Inflammatory macrophage treated with lipopolysaccharide for 1 hour (primary cell): ENCODE measurements at places on chromosomes 5 and 9.

DNA sequence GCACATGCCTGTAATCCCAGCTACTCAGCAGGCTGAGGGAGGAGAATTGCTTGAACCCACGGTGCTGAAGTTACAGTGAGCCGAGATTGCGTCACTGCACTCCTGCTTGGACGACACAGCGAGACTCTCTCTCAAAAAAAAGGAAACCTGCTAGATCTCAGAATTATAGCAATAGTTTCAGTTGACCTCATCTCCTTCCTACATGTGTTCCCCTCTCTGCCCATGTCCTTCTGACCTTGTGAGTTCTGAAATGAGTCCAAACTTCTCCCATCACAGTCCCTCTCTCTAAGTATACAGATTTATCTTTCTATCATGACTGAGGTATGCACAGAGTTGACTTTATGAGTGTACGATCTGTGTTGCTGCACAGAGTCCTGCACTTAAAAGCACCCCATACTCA is 44.6 kb upstream of the SHOC1 start:
- DNase-seq = peak; percentile 62

GRCh38 chr5:39459071-39459470 is 34.3 kb upstream of the DAB2 start:
- no peak for DNase-seq

- DNase-seq = no peak
Observed at GRCh38 chr5:94459915-94460314, 158.5 kb downstream of the KIAA0825 start.

DNA sequence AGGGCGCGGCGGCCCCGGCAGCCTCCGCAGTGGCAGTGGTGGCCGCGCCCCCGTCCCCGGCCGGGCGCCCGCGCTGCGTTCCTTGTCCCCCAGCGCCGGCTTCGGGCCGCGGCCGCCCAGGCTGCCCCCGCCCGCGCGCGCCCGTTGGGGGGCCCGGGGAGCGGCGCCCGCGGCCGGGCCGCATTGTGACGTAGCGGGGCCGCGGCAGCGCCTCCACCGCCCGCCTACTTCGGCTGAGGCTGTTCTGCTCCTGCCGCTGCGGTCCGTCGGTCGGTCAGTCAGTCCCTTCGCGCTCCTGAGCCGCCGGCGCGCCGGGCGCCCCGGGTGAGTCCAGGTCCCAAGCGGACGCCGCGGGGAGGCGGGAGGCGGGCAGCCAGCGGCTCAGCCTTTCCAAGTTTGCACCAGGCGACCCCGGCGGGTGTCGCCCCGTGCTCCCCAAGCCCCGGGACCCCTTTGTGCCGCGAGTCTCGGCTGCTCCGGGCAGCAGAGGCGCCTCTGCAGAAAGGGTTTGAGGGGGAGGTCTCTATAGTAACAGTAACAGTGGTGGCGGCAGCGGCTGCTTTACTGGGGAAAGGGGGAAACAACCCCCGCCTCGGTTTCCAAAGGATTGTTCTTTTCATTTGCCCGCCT is at the start of gene SNCAIP:
TSS of gene SNCAIP (plus strand) at position 277 of the 630 bp plus-strand sequence. CDS start 78,898 bp downstream, outside the sequence.
- no peak for DNase-seq

DNA sequence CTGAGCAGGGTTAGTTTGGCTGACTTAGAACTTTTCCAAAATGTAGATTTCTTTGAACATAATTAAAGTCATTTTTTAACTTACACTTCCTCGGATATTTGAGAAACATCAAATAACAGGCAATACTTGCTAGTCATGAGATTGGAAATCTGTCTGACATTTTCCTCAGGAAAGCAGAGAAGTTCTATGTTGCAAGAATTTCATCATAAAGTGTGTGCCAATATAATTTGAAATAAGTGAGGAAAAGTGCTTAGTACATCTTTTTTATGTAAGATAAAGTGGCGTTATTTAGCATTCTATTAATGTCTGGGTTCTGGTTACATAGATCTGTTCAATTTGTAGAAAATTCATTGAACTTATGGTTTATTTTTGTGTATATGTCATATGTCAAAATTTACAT is 48.7 kb upstream of the C5orf47 start:
- DNase-seq = peak; percentile 95

DNA sequence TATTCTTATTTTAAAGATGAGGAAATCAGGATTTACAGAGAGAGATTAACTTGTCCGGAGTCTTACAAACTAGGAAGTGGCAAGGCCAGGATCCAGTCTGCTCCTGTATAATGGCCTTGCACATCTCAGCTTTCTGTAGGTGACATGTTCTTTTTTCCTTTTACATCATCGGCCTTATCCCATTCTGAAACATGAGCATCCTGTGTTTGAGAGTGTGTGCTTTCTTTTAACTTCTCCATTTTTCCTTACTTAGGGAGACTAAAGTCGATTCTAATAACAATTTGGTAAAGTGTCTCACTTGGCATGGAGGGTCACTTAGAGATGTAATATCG is 214.6 kb downstream of the CD180 start:
- DNase-seq = no peak

DNA sequence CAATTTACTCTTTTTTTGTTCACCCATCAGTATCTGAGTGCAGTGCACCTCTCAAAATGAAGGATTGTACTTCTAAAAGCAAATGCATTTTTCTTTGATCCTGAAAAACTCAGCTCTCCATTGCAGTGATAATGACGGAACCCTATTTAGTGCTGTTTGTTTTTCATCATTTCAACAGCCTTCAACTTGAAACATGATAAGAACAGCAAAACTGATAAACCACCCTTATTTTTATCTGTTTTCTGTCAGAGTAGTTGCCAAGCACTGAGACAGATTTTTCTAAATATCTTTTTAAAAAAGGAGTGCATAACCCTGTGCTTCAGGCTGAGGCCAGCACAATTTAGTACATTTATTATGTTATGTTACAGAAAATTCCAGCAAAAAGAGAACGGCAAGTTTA is 549.8 kb upstream of the DMAC1 start:
- DNase-seq = no peak

- DNase-seq = no peak
Observed at GRCh38 chr9:88229434-88229833, 91.2 kb upstream of the SPATA31C2 start.

DNA sequence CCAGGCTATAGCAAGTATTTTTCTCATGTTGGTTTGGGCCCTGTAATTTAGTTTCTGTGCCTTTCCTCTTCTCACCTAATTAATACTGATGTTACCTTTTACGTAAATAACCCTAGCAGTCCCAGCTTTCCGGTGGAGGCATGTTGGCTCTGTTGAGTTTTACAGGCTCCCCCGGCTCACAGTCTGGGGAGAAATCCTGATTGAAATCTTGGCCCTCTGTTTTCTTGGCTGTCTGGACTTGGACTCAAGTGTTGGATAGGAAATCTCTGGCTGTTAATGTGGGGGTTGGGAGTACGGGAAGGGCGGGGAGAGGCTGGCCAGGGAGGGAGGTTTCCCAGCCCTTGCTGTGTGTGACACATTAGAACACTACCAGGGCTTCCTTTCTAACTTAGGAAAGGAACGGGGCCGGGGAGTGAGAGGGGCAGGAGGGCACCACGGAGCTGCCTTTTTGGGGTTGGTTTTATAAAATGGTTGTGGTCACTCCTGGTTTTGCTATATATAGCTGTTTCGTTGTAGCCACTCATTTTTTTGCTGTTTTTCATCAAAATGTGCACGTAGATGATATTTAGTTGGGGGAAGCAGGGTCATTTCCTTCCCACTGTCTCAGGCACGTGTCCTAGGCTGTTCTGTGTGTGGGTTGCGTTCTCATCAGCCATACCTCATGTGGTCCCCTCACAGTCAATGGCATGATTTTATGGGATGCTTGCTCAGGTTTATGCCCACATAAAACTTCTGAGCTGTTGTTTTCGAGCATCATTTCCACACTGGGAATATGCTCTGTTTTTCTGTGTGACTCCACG is 11.0 kb downstream of the TRIO start:
- DNase-seq = no peak

DNA sequence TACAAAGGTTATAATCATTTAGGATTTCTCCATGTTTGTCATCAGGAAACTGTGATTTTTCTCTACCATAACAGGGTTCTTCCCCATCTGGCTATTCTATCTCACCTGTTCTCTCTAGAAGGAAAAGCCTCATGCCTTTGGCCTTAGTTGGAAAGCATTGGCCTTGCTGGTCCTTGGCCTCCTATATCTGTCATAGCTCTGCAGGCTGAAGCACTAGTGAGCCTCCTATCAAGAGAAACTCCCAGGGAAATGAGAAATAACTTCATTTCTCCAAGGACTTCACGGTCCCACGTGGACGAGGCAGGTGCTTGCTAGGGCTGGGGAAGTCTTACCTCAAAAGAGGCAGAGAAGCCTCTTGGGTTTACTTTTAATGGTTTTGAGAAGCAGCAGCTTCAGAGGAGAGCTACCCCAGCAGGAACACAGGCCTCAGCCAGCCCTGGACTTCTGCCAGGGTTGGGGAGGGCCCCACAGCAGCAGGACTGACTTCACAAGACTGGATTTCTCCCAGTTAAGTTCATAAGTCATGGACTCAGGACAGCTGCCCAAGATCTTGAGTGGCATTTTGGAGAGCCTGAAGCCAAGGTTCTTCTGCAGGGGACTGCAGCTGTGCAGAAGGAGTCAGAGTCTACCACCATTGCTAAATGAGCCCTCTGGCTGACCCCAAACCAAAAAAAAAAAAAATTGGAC is 15.8 kb upstream of the PSAT1 start:
- DNase-seq = no peak
